ENCODE measurements at places on chromosomes 16 and 17.

- DNase-seq: no peak
These were observed 55.9 kb downstream of the CPPED1 start for GRCh38 chr16:12747827-12748226.

- DNase-seq: no peak
These were observed 34.5 kb downstream of the ZDHHC7 start for GRCh38 chr16:84976644-84977400.

DNA sequence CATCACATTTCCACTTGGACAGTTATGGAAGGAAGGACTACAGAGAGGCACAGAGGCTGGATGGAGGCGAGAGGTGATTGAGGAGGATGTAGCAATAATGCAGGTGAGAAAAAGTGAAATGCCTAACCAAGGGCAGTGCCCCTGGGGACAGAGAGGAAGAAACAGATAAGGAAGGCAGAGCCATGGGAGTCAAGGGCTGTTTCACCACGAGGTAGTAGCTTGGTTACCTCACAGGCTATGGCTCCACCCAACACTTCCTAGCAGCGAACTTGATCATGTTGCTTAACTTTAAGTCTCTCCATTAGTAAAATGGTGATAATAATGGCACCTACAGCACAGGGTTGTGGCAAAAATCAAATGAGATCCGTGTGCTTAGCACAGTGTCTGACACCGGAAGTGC lies 83.9 kb downstream of the YPEL2 start:
- no peak for DNase-seq

GRCh38 chr16:73113336-73113735 lies 65.4 kb upstream of the ZFHX3 start:
- DNase-seq: no peak

GRCh38 chr17:33072421-33073161 lies 80.9 kb downstream of the SPACA3 start:
- DNase-seq: no peak

- no peak for DNase-seq
These were observed 113.2 kb downstream of the CDYL2 start for GRCh38 chr16:80691111-80691741.

All from stimulated activated CD8-positive, alpha-beta memory T cell treated with anti-CD3 and anti-CD28 coated beads, Interleukin-2, amount 100 ng/mL, for 48 hours (primary cell).